ENCODE measurements at places on chromosomes 12 and 14. TPM values are rescaled to one million over a fixed set of nuclear protein-coding genes. Genes with fewer than 3 reads are reported as not detected.

NEUROD4 gene
- total RNA-seq: not detected

EML1 gene
- 23.6 TPM for total RNA-seq

RFX4 gene
- not detected for total RNA-seq

RPL10L gene
- not detected for total RNA-seq

INSM2 gene
- not detected for total RNA-seq

DNA sequence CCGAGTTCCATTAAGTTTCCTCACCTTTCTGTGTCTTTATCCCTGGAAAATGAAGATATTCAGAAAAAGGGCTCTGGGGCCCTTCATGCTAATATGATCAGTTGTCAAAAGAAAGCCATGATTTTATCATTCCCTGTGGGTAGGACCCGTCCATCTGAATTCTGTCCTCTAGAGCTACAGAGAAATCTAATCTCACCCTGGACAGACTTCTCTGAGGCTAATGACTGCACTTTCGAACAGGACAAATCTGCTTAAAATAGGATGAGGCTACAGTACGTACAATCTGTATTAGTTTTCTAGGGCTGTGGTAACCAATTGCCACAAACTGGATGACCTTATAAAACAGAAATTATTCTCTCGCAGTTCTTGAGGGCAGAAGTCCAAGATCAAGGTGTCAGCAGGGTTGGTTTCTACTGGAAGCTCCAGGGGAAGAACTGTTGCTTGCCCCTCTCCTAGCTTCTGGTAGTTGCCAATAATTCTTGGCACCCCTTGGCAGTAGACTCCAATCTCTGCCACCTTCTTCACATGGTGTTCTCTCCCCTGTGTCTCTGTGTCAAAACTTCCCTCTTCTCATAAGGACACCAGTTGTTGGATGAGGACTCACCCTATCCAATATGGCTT is 1.3 kb downstream of the AK7 start:
- no peak for DNase-seq

DNA sequence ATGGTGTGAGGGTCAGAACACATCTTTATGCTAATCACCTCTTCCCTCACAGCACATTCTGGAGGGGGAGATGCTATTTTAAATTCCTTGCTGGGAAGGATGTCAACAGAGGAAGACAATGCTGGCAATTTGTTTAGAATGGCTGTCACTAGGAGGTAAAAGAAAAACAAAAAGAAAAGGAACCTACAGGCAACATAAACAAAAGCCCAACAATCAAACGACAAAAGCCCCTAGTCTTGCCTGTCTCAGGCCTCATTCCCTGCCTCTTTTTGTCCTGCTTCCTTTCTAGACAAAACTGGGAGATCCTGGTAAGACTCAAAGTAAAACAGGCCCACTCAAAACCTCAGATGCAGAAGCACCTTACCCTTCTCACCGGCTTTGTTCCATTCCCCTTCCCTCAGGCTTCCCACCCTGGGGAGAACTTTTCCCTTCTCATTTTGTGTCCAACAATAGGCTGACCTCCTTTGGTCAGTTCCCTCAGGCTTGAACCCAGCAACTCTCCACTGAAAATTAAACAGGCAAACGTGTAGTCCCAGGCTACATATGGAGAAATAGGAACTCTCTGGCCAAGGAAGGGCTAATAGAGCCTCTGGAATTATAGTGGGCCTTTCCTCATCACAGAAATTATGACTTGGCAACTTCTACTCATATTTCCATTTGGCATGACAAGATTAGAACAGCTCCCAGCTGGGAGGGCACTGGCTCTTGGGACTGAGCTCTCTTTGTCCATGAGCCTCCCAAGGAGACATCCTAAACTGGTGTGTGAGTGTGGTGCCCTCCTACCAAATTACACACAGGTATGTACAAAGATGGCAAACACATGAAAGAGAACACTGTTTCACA is 193.0 kb downstream of the MON2 start:
- no peak for DNase-seq

DNA sequence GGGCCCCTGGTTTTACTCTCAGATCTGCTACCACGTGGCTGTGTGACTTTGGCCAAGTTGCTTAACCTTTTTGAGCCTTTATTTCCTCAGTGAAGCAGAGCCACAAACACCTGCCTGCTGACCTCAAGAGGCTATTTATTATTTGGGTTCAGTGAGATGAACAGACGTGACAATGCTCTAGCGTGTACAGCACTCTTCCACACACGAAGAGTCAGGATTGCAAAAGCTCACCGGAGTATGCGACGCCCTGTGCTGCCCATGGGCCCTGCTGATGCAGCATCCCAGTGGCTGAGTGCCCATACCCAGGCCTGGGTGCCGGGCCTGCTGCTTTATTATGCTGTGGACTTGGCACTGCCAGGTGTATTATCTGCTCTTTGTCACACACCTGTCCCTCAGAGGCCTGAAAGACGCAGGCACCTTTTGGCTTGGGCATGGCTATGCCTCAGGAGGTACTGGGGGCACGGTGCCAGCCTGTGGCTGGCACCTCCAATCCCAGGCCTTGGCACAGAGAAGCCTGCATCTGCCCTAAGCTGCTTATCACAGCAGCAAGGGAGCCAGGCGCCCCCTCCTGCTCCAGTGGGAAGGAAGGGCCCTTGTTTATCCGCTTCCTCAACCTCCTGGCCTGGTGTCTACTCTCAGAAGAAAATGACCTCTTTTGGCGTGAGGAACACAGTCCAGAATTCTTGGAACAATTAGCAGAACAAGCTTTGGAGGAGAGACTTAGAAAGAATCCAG is 22.3 kb upstream of the TC2N start:
- peak; percentile 66 for DNase-seq

- no peak for DNase-seq
Observed at GRCh38 chr12:68081561-68081960, 78.0 kb downstream of the IFNG start.

DNA sequence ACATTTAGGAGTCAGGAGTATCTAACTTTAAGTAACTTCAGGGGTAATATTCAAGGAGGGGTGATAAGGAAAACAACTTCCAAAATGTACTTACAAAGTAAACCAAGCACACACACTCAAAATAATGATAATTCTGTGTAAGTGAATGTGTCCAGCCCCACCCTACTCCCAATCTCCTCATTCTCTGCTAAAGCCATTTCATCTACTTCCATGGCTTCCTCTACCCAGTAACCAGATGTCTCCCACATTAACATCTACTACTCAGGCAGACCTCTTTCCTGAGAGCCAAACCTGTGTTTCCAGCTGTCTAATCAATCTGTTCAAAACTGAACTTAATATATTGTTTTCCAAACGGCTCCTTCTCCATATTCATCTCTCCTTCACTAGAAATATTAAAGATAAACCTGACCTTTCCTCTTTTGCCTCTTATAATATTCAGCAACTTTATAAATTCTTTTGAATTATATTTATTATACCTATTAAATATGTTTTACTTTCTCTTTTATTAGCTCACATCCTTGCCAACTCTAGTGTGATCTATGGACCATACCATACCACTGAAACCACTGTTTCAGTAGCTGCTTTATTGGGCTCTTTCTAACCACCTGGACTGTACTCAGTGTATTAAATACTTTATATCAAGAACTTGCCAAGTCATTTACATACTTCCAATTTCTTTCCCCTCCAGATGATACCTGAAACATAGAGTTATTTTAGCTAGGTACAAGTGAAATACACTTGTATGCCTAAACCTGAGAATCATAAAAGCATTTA is 170.7 kb downstream of the PPFIA2 start:
- no peak for DNase-seq

DNA sequence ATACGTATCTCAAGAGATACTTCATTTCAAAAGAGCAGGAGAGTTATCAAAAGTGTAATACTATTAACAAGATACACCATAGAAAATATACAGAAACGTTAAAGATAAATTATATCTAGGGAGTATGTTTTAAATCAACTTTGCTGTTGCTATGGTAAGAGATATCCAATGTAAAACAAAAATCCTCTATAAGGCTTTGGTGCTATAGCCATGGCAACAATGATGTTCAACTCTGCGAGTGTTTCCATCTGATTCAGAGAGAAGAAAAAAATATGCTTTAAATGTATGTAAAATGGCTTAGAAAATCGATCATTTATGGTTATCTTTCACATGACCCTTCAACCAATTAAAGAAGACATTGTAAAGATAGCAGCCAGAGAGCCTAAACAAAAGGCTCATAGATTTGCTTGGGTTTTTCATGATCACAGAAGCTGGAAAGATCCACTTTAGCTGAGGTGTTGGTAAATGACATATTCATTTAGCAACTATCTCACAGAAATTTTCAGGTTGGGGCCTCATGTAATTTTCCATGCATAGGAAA is 387.0 kb upstream of the GARIN6 start:
- DNase-seq: no peak

DNA sequence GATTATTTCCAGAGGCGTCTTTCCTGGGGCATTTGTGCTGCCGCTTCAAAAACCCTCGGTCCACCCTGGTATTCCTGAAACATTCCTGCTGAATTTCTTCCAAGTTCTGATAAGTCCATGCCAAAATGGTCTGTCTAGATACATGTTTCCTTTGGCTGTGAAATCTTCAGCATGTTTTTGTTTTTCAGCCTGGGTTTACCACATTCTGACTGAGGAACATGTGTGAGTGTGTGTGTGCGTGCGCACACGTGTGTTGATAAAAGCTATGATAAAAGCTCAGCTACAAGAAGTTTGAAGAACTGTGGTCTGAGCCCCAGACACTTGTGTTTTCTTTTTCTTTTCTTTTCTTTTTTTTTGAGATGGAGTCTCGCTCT is 22.4 kb downstream of the ANKRD9 start:
- no peak for DNase-seq

DNA sequence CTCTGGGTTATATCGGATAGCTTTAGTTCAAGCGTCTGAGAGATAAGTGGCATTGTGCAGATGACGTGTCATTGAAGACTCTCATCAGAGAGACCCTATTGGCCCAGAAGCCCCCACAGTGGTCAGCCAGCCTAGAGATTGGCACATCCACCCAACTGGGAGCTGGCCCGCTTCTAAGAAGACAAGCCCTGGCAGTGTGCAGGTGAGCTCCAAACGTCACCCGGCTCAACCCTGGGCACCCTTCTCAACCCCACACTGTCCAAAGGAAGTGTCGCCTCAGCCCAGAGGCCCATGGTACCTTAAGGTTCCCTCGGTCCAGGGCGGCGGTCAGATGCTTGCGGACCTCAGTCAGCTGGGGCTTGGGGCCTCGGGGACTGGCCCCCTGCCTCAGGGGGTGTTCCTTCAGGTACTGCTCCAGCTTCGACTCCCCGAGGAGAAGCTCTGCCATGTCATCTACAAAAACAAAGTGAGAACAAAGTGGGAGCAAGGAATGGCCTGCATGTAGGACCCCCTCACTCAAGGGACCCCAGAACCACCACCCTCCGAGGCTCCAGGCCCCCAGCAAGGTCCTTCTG is 30.3 kb downstream of the TTC7B start:
- DNase-seq: no peak

DNA sequence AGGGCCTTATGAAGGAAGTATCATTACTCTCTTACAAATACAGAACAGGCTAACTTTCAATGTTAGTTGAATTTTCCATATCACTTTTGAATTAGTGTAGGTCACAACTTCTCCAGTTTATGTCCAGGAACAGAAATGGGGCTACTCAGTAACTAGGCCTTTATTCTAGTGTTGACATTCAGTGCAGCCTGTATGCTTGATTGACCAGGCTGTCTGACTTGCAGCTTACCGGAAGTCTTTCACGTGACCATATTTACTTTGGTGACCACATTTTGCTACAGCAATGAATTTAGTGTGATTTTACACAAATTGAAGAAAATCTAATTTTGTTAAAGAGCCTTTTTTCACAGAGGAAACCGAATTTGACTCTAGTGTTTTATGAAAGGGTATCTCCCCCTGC is 12.4 kb downstream of the MTERF2 start:
- DNase-seq: peak; percentile 30

- no peak for DNase-seq
Observed at GRCh38 chr12:40999210-40999609, 188.9 kb upstream of the PDZRN4 start.
